ENCODE measurements at places on chromosomes 6 and 20. TPM values are rescaled to one million over a fixed set of nuclear protein-coding genes. Genes with fewer than 3 reads are reported as not detected.

The HCK gene
- total RNA-seq, result 19.9 TPM

DNA sequence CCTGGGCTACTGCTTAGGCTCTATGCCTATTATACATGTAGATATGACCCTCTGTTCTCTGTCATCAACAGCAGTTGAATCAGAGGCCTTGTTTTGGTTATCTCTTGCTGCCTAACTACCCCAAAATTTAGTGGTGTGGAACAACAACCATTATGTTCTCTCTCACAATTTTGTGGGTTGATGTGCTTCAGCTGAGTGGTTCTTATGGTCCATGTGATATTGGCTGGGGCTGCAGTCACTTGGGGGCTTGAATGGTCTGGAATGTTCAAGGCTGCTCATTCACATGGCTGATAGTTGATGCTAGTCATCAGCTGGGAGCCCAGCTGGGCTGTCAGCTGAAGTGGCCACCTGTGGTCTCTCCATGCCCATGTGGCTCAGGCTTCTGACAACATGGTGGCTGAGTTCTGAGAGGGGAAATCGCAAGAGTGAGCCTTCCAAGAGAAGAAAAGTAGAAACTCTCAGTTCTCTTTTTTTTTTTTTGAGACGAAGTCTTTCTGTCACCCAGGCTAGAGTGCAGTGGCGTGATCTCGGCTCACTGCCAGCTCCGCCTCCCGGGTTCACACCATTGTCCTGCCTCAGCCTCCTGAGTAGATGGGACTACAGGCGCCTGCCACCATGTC lies 47.8 kb downstream of the SHLD1 start:
- DNase-seq, result no peak

DNA sequence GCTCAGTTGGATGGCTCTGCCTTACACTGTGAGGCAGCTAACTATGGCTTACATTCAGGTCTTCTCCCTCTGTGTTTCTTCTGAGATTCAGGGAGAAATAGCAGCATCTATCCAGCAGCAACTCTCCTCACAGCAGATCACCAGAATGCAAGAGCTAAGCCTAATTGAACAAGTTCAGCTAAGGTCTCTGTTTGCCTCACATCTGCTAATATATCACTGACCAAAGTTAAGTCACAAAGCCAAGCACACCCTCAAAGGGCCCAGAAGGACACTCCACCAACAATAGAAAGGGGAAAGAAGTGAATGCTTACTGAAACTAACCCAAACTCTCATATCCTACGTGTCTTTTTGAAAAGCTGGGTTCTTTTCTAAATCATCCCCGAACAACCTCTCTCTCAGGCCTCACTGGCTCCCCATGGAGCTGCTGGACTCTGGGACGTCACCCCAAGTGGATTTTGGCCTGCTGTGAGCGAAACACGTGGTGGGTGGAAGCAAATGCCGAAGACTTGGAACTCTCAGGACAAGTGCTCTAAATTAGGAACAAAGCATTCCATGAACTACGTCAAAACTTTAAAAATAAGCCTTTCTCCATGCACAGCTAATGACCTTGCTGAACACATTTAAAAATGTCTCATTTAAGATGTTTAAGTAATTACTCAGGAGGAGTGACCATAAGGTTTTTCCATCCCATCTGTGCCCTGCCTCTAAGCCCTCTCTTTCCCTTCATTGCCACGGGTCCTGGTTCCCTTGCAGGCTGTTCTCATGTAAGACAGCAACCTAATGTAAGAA lies 167.5 kb upstream of the PLCB4 start:
- DNase-seq, result peak; percentile 86

The ABHD16B gene
- not detected for total RNA-seq

The TOX2 gene
- 17.2 TPM for total RNA-seq

GRCh38 chr20:17295151-17295726 lies 68.4 kb downstream of the PCSK2 start:
- no peak for DNase-seq

- no peak for DNase-seq
Measured at GRCh38 chr6:155062866-155063341, 67.8 kb downstream of the TIAM2 start.

DNA sequence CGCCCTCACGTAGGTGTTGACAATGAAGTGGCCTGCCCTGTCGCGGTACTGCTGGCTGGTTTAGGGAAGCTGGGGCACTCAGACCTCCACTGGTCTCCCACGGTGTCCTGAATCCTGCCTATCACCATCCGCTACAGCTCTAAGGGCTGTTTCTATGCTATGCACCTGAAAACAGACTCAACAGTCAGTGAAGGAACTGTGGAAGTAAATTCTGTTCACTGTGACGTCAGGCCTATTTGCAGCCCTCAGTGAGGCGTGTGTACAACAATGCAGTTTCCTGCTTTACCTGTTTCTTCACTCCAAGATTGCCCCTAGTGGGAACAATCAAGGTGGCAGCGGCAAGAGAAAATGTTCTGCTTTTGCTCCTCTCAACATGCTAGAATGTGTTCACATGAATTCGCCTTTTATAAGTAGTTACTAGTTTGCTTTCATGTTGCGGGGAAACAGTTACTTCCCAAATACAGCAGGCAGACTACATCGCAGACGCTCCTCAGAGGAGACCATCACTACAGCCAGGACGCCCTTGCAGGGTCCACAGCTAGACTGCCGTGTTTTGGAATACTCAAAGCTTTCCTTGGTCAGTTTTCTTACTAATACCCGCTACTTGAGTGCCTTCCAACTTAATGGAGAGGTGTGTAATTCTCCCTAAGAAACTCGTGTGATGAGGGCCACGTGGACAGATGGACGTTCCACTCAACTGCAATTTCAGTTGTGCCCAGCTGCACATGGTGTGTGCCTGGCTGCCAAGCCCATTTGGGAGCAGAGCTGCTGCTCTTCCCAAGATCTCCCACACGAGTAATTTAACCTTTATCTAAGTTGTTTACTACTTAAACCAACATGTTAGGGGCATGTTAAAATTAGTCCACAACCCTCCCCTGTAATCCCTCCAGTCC lies 25.4 kb downstream of the DIDO1 start:
- peak; percentile 52 for DNase-seq

The C20orf204 gene
- total RNA-seq, result 1.7 TPM

DNA sequence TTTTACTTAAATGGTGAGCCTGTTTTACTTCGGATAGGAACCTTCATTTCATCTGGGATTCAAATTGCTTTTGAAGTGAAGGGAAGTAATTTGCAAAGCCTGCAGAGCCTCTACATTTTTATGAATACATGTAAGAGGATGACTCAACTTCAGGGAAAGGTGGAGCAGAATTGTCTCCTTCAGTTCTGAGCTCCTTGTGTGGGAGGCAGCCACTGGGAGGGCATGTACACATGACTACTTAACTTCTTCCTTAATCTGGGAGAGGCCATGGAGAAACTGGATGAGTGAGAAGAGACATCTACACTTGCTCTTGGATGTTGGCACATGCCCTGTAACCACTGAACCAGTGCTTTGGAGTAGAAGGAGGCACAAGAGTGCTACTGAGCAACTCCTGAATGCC lies 145.1 kb upstream of the NRSN1 start:
- DNase-seq, result no peak

DNA sequence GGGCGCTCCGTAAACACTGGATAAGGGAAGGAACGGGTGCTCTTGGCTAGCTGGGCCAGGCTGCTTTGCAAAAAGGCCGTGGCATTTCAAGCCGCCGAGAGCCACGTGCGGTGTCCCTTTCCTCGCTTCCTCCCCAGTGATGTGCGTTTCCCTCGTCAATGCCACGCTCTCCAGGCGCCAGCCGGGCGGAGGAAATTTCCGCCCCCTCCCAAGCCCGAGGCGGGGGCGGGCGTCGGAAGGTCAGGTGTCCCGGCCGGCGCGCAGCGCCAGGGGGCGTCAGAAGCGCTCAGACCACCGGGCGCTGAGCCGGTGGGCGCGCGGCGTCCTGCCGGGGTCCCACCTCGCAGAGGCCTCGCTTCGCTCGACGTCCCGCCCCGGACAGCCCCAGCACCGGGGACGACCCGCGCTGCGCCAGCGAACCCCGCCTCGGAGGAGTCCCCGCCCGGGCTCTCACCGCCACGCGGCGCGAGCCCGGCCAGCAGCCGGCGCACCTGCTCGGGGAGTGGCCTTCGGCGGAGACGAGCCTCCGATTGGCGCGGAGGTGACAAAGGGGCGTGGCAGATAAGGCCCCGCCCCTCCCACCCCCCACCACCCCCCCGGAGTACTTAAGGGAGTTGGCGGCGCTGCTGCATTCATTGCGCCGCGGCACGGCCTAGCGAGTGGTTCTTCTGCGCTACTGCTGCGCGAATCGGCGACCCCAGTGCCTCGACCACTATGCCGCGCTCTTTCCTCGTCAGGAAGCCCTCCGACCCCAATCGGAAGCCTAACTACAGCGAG lies at the start of gene SNAI1:
TSS of gene SNAI1 (plus strand) at position 635 of the 777 bp plus-strand sequence. CDS start at position 715, 80 bp downstream.
- DNase-seq, result peak; percentile 83

GRCh38 chr6:98782772-98783171 lies 51.6 kb upstream of the POU3F2 start:
- no peak for DNase-seq

DNA sequence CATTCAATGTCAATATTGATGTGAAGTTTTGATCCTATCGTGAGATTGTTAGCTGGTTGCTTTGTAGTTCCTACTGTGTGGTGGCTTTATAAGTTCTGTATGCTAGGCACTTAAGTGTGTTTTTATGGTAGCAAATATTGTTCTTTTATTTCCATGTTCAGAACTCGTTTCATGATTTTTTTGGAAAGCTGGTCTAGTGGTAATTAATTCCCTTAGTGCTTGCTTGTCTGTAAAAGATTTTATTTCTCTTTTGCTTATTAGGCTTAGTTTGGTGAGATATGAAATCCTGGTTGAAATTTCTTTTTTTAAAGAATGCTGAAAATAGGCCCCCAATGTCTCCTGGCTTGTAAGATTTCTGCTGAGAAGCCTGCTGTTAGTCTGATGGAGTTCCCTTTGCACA lies 27.8 kb upstream of the PLCB1 start:
- no peak for DNase-seq

The HAO1 gene
- not detected for total RNA-seq

DNA sequence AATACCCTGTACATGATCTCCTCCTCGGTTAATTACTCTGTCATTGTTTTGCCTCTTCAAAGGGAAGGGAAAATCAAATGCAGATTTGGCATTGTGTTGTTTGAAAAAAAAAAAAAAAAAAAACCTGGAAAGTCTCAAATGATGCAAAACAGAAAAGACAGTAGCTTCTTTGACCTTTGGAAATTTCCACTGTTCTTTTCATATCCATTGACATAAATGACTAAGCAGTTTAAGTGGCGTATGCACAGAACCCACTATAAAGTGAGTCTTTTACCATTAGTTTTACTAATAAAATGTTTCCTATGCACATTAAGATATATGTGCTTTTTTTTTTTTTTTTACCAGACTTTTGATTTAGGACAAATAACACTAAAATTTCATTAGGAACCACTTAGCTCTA lies 704.3 kb downstream of the TFAP2A start:
- no peak for DNase-seq

Measured in aorta (tissue), 5 donors.